Renal cortex interstitium (tissue), 15 donors: ENCODE measurements at places on chromosomes 1 and 21.

DNA sequence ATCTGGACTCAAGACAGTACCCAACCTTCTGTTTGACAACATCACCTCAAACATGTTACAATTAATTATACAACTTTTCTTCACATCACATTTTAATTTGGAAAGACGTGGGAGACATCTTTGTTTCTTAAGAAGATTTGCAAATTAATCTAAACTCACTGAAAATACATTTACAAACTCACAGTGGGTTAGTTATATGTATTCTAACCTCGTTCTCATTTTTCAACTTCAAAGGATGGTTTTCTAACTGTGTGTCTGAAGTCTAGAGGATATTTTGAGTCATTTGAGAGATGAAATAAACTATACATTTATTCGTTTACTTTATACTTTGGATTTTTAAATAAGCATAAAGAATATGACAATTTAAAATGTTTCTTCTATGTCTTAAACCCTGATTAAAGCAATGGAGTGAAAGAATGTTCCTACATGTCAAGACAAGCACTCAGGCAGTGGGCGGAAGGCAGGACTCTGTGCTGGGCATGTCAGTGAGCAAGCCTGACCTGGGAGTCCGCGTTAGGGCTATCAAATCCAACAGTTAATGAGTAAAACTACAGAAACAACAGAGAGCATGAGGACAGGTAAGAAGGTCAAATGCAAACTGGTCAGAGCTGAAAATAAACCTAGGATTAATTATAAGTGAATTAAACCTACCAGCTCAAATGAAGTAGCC, 76.5 kb upstream of the CTTNBP2NL start:
- no peak for DNase-seq

DNA sequence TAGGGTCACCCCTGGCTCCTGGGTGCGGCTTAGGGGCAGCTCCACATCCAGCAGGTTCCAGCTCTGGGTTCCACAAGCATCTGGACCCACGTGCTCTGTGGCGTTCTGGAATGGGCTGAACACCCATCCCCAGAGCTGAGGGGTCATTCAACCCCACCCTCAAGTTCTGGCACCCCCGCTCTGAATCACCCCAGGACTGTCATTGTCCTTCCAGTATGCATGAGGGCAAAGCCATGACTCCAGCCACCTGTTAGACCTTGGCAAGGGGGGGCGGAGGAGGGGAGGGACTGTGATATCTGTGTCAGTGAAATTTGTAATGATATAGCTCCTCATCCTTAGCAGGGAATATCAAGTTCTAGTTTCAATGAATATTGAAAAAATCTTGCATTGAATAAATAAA, 12.3 kb downstream of the INSRR start:
- no peak for DNase-seq

DNA sequence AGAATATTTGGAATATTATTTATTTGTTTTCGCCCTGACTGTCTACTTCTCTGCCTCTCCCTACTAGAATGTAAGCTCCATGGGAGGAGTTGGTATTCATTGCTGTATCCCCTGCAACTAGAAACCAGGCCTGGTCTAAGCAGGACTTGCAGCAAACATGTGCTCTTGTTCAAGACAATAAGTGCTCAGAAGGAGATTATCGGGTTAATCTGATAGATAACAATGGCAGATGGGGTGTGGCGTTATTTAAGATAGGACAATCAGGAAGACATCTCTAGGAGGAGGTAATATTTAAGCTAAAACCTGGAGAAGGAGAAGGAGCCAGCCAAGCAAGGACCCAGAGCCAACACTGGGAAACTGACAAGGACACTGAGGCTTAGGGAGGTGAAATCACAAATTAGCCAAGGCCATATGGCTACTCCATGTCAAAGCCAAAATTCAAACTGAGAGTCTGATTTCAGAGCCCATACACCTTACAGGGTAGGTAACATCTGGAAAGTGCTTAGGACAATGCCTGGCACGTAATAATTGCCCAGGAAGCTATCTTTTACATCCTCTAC, 41.5 kb downstream of the STYXL2 start:
- DNase-seq: no peak

DNA sequence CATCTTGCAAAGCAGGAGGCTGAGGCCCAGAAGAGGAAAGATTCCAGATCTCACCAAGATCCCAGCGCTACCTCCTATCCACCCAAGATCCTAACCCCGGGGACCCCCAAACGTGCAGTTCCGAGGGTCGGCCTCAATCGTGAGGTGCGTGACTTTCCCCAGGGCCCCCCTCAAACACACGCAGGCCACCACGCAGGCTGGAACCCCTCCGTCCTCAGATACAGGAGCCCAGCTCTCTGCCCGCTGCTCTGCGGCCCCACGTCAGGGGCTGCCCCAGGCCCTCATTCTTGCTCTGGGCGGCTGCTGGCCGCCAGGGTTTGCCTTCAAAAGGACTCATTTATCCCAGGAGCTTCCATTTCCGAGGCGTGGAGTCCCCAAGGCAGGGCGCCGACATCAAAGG, 39.9 kb downstream of the KRTAP10-1 start:
- no peak for DNase-seq

GRCh38 chr21:35231090-35231489, 182.0 kb upstream of the RUNX1 start:
- DNase-seq: no peak

- DNase-seq: no peak
These were observed 103.8 kb upstream of the CASZ1 start for GRCh38 chr1:10900251-10900651.
